Right lung (tissue), 10 donors: ENCODE measurements at places on chromosomes 13 and 19.

- no peak for DNase-seq
Measured at GRCh38 chr19:17997969-17998826, 9.8 kb upstream of the ARRDC2 start.

DNA sequence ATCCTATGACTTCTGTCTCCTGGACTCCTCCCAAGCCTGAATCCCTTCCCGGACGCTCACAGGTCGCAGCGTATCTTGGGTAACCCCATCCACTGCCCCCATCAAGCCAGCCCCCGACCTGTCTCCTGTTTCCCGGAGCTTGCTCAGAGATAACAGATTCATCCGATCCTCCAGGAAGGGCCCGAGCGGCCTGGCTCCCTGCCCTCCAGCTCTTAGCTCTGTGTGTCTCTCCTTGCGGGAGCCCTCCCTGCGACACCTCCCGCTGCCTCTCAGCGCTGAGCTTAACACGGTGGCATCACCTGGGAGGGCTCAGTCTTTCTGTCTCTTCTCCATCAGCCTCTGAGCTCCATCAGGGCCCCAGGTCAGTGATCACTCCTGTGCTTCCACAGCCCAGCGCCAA is 4.3 kb upstream of the TMEM255B start:
- DNase-seq, result no peak

DNA sequence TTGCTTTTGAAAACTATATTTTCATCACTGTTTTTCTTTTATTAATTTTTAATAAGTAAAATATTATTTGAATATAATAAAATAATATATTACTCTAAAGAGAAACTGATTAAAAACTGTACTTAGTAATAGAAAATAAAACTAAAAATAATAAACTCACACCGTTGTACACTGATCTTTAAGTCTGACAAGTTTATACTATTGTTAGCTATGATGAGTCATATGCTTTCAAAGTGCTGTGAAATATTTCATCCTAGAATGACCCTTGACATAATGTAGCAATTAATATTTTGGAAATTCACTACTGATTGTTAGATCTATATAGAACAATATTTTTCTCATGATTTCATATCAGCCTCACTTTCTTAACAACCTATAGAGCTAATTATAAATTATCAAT is 1040.6 kb upstream of the SPRY2 start:
- DNase-seq, result no peak

DNA sequence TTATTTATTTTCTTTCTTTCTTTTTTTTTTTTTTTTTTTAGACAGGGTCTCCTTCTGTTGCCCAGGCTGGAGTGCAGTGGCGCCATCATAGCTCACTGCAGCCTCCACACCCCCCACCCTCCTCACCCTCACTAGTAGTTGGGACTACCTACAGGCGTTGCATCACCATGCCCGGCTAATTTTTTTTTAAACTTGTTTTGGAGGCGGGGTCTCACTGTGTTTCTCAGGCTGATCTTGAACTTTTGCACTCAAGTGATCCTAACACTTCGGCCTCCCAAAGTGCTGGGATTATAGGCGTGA is 33.6 kb downstream of the GJA3 start:
- DNase-seq, result no peak

- DNase-seq, result no peak
Measured at GRCh38 chr19:15396436-15396835, 16.8 kb upstream of the AKAP8 start.

DNA sequence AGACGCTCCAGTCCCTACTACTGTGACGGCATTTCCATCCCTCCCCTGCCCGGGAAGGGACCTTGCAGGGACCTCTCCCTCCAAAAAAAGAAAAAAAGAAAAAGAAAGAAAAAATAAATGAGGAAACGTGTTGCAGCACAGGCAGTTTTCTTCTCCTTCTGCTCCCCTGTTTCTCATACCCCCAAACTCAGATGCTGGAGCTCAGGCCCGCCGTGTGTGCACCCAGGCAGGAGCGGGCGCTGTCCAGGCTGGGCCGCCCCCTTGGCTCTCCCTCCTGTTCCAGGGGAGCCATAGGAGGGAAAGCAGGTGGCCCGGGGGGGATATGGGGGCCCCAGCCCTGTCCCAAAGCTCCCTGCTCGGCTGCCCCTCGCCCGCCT is 5.8 kb downstream of the YIPF2 start:
- no peak for DNase-seq

- DNase-seq, result no peak
Measured at GRCh38 chr13:40439928-40440327, 226.5 kb downstream of the FOXO1 start.
